ENCODE measurements at places on chromosomes 12 and 14. TPM values are rescaled to one million over a fixed set of nuclear protein-coding genes. Genes with fewer than 3 reads are reported as not detected.

DNA sequence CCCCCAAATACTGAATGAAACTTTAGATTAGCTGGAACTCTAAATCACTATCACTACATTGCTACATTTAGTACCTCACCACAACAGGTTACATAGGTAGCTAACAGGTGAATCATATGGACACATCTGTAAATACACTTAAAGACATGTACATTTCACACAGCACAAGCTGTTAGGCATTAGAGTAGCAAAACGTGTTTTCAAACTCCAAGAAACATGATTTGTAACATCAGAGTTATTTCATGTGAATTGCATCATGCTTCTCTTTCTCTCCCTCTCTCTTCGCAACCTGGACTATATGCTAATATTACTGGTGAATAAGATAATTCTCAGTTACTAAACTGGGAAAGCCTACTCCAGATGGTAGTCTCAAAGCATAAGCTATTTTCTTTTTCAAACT, 4.3 kb downstream of the SEL1L start:
- no peak for DNase-seq

MGST1 gene
- 54.7 TPM for total RNA-seq

PEX5 gene
- 24.1 TPM for total RNA-seq

DNA sequence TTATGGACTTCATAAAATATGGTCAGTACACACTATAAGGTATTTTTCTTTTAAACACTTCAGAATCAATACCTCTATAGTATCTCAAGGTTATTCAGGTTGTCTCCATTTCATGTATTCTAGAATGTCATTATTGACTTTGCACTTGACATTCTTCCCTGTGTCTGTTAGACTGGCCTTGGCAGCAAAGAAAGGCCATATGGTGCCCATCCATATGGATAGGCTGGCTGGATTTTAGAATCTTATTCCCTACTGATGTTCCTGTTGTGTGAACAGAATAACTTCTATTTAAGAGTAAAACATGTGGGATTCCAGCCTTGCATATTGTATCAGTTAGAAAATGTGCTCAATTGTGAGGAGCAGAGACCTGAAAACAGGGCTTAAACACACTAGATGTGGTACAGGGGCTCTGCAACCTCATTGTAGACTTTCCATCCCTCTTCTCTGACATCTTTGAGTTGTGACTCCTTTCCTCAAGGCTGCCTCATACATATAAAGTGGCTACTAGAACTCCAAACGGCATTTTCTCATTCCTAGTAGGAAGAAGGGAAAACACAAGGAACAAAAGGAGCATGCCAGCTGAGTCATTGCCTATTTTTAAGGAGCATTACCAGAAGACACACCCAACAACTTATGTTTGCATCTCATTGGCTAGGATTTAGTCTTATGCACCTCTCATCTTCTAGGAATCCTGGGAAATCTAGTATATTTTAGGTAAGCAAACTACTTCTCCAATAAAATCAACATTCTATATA, 221.2 kb upstream of the TMPO start:
- DNase-seq, result no peak

ABCB9 gene
- total RNA-seq, result not detected

ITGB7 gene
- 29.5 TPM for total RNA-seq

DNA sequence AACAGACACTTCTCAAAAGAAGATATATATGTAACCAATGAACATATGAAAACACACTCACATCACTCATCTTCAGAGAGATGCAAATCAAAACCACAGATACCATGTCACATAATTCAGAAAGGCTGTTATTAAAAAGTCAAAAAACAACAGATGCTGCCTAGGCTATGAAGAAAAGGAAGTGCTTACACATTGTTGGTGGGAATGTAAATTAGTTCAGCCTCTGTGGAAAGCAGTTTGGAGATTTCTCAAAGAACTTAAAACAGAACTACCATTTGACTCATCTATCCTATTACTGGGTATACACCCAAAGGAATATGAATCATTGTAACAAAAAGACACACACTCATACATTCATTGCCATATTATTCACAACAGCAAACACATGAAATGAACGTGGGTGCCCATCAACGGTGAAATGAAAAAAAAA, 35.1 kb downstream of the EIF2S3B start:
- no peak for DNase-seq

DNA sequence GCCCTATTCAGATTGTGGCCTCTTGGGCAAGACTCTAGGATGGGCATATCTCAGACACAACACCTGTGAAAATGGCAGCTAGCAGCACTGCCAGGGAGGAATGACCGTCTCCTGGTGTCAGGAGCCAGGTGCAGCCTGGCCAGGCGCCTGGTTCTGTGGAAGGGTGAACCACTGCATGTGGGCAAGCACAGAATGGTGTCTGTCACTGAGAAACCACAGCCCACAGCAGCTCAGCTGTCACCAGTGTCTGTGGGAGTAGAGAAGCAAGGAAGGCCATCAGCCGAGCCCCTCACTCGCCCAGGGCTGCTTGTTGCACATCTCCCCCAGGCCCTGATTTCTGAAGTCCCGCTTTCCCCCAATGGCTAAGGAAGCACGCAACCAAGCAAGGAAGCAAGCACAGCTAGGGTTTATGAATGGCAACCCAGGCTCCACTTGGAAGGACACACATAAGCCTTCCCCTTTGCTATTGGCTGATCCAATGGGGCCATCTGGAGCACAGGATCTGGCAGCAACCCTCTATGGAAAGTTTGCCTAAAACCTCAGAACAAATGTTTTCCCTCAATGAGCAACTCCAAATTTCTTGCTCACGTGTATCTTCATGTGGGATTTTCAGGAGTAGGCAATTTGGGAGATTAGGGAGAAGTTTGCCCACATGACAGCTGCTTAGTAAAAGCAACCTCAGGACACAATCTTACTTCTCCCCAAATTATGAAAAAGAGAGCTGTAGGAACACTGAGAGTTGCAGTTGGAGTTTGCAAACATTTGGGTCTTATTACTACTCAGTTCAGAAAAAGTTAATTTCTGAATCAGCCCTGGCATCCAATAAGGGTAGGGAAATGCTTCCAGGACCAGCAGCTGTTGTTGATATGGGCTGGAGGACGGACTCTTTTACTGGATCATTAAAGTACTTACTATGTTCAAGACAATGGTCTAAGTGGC, 44.7 kb downstream of the GPHB5 start:
- no peak for DNase-seq

LMO3 gene
- total RNA-seq, result 14.2 TPM

GRCh38 chr12:131773582-131774221, 54.5 kb upstream of the MMP17 start:
- peak; percentile 34 for DNase-seq

FOXN3 gene
- total RNA-seq, result 100 TPM

GRCh38 chr12:30795410-30796312, 40.9 kb upstream of the CAPRIN2 start:
- peak; percentile 37 for DNase-seq

DNA sequence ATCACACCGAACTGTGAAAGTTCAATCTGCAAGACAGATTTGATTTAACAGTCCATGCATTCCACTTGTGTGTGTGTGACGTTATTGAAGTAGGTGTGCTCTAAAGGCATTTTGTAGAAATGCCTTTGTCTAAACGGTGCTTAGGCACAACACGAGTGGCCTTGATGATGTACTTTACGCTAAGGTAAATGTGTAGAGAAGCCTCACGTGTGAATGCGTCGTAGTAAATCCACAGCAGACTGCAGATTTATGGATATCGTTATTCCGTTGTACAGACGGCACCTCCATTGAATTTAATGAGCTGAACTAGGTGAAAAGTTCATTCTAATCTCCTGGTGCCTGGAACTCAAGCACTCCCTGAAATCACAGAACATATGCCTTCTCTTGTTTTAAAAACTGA, 202.8 kb upstream of the STXBP6 start:
- no peak for DNase-seq

All from stomach (tissue), 19 donors.